ENCODE measurements at places on chromosomes 6 and 20.

- no peak for DNase-seq
Measured at GRCh38 chr6:2688401-2689064, 62.2 kb downstream of the MYLK4 start.

- DNase-seq = no peak
Measured at GRCh38 chr6:134057478-134057877, 5.1 kb upstream of the SLC2A12 start.

- no peak for DNase-seq
Measured at GRCh38 chr6:170230520-170231292, 60.2 kb downstream of the DLL1 start.

- DNase-seq = no peak
Measured at GRCh38 chr20:62838128-62838891, 21.5 kb downstream of the COL9A3 start.

GRCh38 chr6:74946961-74947360 lies 258.9 kb downstream of the COL12A1 start:
- DNase-seq = no peak
